ENCODE measurements at places on chromosomes 13 and 19.

DNA sequence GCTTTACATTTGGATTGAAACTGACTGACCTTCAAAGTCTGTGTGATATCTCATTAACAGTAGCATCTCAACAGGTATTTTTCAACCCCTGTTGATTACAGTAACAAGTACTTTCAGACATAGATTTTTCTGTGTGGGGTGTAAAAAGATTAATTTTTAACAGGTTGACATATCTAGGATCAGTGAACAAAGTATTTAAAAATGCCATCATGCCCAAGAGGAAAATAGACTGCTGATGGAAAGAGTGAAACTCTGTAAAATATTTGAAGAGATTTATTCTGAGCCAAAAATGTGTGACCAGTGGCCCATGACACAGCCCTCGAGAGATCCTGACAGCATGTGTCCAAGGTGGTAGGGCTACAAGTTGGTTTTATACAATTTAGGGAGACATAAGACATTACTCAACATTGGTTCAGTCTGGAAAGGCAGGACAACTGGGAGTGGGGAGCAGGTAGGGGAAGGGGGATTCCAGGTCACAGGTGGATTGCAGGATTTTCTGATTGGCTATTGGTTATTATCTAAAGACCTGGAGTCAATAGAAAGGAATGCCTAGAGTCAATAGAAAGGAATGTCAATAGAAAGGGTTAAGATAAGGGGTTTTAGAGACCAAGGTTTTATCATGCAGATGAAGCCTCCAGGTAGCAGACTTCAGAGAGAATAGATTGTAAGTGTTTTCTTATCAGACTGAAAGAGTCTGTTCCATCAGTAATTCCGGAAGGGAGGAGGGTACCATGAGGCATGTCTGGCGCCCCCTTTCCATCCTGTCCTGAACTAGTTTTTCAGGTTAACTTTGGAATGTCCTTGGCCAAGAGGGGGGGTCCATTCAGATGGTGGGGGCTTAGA is 29.1 kb downstream of the TNFRSF19 start:
- DNase-seq, result no peak

GRCh38 chr19:33064792-33065550 is at the start of gene RHPN2:
Gene RHPN2, minus strand, starts transcription at chr19:33064888. Its CDS starts 36 bp downstream, at chr19:33064852.
- DNase-seq, result peak; percentile 23

DNA sequence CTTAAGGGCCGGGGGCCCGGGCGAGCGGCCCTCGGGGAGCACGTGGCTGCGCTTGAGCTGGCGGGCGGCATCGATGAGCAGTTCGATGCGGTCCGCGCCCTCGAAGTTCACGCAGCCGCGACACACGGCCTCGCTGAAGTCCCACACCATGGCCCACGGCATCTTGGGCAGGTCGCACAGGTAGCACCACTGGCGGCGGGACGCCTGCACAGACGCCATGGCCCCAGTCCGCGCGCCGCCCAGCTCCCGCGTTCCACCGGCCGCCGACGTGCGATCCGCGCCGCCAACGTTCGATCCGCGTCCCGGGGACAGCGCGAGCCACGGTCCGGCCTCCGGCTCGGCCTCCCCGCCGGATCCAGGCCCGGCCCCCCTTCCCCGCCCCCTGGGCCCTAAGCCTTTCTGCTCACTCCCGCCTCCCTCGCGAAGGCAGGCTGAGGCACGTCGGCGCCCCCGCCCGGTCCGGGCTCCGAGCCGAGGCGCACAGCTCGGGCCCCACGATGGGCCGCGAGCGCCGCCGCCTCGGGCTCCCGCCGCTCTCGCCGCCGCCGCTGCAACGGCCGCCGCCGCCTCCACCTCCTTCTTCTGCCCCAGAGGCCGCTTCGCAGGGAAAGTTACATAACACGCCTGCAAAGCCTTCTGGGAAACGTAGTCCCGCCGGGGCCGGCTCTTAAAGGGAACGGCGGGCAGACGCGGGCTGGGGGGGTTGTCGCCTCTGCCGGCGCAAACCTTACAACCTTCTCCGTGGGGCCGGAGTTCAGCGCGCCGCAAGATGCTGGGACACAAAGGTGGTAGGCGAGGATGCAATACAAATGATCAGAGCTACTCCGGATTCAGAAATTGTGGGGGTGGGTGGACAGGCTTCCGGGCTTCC is at the start of gene IRF2BP1:
IRF2BP1 (minus strand) TSS at position 586 of the 871 bp plus-strand sequence; CDS start at position 219, 367 bp downstream.
- peak; percentile 70 for DNase-seq

- no peak for DNase-seq
These were observed 27.6 kb upstream of the ATXN8OS start for GRCh38 chr13:70080012-70080411.

- DNase-seq, result no peak
These were observed 1100.7 kb upstream of the MIR17HG start for GRCh38 chr13:90246687-90247345.

DNA sequence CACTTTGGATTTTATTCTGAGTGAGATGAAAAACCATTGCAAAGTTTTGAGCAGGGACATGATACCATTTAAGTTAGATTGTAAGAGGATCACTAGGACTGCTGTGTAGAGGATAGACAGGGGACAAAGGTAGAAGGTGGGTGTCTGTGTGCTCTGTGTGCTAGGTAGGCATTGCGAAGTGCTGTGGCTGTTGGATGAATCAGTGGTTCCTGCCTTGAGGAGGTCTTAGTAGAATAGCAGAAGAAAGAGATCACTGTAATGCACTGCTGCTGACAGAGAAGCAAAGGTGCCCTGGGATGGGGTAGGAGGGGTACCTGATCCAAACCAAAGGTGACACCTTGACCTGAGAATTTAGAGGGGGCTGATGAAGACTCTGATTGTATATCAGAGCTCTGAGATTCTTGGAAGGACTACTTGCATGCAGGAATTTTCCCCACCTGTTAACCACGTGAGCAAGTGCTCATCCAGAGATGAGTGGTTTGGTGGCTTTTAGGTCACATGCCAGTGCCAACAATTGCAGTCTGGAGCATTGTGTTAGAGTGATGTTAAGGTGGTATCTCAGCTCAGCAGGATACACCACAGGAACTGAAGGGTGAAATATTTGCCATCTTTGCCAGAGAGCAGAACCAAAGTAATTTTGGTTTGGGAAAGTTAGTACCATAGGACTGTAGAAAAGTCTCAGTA is 10.8 kb downstream of the WASF3 start:
- no peak for DNase-seq

DNA sequence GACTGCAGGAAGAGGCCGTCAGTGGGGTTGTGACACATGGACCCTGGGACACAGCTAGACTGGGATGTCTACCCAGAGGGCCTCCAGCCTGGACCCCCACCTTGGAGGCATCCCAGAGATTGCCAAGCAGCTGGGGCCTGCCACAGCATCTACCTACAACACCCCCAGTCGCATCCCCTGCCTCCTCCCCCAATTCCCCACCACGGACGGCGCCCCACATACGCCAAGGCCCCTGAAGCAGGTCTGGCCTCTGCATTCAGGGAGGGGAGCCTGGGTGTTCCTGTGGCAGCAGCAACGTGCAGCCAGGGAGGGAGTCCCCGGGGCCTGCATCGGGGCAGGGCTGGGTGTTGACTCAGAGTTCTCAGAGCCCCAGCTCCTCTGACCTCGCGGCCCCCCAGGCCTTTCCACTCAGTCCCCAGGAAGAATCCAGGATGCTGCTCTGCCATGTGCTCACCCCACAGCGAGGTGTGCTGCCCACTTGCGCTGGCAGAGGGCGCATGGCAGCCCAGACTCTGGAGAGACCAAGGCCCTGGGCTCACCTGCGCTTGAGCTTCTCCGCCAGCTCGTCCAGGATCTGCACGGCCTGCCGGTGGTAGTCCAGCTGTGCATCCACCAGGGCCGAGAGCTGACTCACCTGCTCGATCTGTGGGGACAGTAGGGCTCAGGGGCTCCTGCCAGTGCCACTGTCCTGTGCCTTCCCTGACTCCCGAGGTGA is 19.6 kb downstream of the MPND start:
- no peak for DNase-seq

- DNase-seq, result no peak
These were observed 116.2 kb upstream of the ZNF536 start for GRCh38 chr19:30255791-30256495.

DNA sequence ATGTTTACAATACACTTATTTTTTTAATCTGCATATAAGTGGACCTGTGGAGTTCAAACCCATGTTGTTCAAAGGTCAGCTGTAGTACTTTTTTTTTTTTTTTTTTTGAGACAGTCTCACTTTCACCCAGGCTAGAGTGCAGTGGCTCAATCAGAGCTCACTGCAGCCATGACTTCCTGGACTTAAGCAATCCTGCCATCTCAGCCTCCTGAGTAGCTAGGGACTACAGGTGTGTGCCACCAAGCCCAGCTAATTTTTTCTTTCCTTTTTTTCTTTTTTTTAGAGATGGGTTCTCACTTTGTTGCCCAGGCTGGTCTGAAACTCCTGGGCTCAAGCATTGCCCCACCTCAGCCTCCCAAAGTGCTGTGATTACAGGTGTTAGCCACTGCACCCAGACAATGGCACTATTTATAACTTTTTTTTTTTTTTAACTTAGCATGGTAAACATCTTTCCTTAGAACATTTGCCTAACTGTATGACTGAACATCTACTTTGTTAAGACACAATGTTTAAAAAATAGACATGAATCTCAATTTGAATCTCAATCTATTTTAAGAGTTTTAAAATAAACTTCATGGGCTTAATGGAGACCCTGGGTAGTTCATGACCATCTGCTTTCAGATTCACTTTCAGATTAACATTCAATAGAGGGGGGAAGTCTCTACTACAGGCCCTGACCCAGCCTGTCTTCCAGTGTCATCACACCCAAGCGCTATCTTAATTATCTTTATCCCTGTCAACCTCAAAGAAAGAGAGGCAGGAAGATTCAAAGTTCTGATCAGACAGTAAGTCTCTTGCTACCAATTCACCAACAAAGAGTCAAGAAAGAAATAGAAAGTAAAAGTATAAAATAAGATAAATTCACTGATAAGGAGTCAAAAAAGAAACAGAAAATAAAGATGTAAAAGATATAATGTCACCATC is 97.7 kb upstream of the DOCK9 start:
- no peak for DNase-seq

- no peak for DNase-seq
These were observed 667 bp upstream of the MBNL2 start for GRCh38 chr13:97221466-97221865.

DNA sequence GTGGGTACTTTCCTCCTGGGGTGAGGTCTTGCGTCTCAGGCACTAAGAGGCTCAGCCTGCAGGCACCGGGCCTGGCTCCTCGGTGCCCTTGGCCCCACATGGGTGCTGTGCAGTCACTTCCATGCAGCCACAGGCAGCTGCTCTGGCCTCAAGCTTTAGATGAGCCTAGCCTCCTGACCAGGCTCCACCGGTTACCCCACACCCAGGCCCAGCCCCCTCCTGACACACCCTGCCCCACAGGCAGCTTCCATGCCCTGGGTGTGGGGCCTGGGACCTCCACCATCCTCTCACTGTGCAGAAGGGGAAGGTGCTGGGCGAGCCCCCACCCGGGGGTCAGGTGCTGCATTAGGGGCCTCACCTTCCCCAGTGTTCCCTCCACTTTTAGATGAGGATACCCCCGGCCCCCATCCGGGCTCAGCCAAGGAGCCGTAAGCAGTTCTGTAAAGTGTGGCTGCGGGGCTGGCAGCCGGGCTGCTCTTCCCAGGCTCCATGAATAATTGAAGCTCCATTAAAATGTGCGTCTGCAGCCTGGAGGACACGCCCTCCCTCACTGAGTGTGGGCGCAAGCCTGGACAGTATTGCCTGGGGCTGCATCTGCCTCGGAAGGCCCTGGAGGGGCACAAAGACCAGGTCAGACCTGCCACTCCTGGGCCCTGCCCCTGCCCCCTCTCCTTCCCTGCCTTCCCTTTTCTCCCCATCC is 72.5 kb upstream of the KCTD15 start:
- no peak for DNase-seq

- DNase-seq, result no peak
These were observed 7.2 kb downstream of the ADGRE2 start for GRCh38 chr19:14770944-14771839.

GRCh38 chr13:30725326-30726085 is 9.8 kb upstream of the ALOX5AP start:
- DNase-seq, result no peak

DNA sequence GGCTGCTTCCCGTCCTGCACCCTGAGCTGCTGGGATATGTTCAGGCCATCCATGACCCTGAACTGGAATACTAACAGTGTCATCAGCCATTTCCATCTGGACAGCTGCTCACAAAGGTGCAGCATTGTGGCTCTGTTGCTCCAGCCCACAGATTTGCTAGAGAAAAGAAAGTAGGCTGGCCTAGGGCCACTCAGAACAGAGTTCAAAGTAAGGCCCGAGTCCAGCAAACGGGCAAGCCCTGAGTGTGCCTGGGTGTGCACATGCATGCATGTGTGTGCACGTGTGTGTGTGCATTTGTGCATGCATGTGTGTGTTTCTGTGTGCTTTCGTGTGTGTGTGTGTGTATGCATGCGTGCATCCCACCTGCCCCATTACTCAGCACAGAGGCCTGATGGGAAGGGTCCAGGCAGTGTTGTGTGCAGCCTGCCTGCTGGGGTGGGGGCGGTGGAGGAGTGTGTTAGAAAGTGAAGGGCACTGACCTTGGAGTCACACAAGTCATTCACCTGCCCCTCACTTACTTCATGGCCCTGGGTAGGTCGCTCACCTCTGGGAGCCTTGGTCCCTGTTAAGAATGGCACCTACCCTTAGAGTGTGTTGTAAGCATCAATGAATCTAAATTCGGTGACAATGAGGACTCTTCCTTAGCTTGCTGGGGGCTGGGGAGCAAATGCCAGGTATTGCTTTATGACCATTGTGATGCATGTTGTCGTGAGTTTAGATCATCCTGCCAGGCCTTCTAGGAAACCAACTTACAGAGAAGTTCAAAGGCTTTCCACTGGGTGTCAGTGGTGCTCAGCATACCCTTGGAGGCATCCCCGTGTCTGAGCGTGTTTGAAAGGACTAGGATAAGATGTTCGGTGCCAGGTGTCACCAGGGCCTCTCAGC is 53.2 kb downstream of the GPR12 start:
- no peak for DNase-seq

- DNase-seq, result no peak
These were observed 11.9 kb upstream of the SPATA13 start for GRCh38 chr13:24148414-24149235.

GRCh38 chr13:46914341-46914740 is 17.5 kb upstream of the HTR2A start:
- DNase-seq, result no peak

DNA sequence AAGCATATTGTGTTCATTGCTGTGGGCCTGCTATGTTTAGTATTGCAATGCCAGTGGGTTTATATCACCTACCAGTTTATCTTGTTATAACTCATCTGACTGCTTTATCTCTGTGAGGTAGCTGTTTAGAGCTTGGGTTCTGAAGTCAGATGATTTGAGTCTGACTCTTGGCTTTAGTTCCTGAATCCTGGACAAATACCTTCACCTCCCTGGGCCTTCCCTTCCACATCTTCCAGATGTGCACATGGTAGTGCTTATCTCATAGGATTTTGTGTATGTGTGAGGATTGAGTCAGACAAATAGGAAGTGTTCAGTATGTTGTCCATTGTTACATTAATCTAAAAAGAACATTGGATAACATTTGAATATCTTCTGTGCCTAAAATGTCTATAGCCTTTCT is 63.5 kb upstream of the ANKRD10 start:
- DNase-seq, result no peak
